IPS DF 6.9 (cell line): ENCODE measurements at places on chromosomes 12 and 14.

GRCh38 chr12:29131539-29131938 is 17.5 kb upstream of the FAR2 start:
- no peak for DNase-seq

DNA sequence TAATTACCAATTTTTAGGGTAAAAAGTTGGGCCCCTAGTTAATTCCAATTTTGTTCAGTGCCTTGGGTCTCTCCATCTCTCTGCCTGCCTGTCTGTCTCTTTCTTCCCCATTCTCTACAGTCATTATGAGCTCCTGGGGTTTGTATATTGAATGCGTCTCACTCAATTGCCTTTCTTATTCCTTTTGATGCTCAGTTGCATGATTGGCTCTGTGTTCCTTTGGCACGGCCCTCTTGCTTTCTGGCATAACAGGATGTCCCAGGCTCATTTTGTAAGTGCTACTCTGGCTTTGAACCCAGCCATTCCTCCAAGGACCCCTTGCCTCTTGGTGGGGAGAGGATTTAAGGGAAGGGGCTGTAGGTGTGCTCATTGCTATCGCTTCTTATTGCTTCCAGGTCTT is 35.6 kb downstream of the ZNF664 start:
- DNase-seq: no peak

- no peak for DNase-seq
Observed at GRCh38 chr12:24469089-24469488, 479.8 kb downstream of the BCAT1 start.

GRCh38 chr12:62763312-62763711 is 171.6 kb downstream of the PPM1H start:
- DNase-seq: no peak

GRCh38 chr14:86987966-86988365 is 1005.0 kb downstream of the GALC start:
- no peak for DNase-seq

DNA sequence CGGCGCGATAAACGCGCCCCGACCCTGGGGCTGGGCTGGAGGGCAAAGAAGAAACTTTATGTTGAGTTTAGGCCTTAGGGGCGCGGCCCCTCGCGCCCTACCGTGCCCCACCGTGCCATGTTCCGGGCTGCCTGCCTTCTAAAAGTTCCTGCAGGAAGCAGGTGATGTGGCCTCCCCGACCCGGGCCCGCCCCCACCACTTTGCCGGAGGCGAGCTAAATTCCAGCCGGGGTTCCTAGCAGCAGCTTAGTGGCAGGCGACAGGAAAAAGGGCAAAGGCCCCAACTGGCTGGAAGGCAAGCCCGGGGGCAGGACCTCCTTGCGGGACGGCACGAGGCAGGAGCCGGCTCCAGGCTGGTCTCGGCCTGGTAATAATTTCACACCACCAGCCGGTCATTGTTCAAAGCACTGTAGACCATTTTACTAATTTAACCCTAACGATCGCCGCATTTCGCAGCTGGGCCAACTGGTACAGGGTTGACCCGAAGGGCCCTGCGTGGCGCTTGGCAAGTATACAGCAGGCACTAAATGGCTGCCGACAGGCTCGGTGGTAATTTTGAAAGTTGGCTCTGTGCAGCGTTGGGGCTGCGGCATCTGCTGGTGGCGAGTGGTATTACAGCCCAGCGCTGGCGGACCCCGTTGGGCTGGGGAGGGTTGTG is 895 bp upstream of the CCDC88C start:
- no peak for DNase-seq

DNA sequence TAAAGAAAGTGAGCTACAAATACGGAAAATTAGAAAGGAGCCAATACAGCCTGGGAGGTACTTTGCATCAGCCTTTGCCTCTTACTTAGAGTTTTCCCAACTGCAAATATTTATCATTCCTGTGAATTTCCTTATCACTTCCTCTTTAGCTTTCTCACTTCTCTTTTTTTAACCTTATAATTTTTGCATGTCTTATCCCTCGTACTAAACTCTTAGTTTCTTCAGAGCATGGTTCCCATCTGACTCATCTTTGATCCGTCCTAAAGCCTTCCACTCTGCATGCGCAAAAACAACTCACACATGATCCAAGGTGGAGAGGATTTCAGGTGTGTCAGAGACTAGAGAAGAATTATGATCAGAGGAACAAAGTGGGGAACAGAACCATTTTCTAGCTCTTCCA is 9.6 kb upstream of the SNAPC1 start:
- no peak for DNase-seq

- DNase-seq: no peak
Observed at GRCh38 chr14:65986041-65986440, 500.1 kb upstream of the CCDC196 start.

GRCh38 chr14:74619672-74620131 is 7.7 kb upstream of the LTBP2 start:
- DNase-seq: no peak

- DNase-seq: no peak
Observed at GRCh38 chr12:101769865-101770264, 30.6 kb upstream of the SYCP3 start.

- no peak for DNase-seq
Observed at GRCh38 chr12:128675576-128675975, 148.2 kb downstream of the SLC15A4 start.
